ENCODE measurements at places on chromosomes 7 and 10.

DNA sequence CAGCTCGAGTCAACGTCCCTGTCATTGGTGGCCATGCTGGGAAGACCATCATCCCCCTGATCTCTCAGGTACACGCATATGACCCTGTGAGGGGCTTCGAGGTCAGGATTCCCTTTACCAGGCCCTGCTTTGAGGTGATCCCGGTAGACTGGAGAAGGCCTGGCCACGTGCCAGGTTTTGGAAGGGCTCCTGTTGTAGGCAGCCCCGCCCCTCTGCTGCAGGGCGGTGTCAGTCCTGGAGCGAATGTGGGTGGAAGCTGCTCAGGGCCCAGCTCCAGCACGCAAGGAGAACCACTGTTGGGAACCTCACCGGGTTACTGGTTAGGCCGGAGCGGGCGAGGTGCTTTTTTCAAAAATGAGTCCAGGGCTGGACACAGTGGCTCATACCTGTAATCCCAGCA is 15.6 kb downstream of the MDH2 start:
- DNase-seq: no peak

- DNase-seq: no peak
Observed at GRCh38 chr7:28382144-28382543, 30.2 kb upstream of the CREB5 start.

GRCh38 chr7:143382791-143383641 is 1.9 kb downstream of the ZYX start:
- DNase-seq: no peak

GRCh38 chr10:28250782-28251181 is 52.1 kb downstream of the MPP7 start:
- no peak for DNase-seq

GRCh38 chr10:77348082-77348481 is 289.5 kb downstream of the KCNMA1 start:
- no peak for DNase-seq

GRCh38 chr7:129354428-129355157 is 79.6 kb upstream of the STRIP2 start:
- no peak for DNase-seq

DNA sequence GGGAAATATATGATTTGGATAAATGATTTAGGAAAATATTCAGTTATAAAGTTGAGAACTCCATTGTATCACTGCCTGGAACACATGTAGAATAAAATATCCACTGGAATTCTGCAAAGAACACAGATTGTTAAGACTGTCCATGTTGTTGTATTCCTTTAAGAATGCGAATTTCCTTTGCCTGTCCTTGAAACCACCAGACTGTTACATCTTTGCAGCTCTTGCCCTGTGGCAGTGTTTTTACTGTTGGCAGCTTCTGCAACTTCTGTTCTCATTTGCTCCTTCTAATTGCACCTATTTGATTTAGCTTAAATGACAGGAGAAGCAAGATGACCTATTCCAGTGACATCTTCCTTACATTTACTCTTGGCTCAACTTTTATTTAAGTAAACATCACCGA is 39.7 kb downstream of the MALSU1 start:
- no peak for DNase-seq
